ENCODE measurements at places on chromosomes 4 and X. TPM values are rescaled to one million over a fixed set of nuclear protein-coding genes. Genes with fewer than 3 reads are reported as not detected.

The MAGEB2 gene
- not detected for total RNA-seq

The NDST4 gene
- not detected for total RNA-seq

The SPANXA2 gene
- total RNA-seq: not detected

The KLHL4 gene
- total RNA-seq: 0.95 TPM

The PGRMC1 gene
- total RNA-seq: 105 TPM

The REPS2 gene
- 4.9 TPM for total RNA-seq

The TSPAN6 gene
- 7.2 TPM for total RNA-seq

The FAM241A gene
- total RNA-seq: 3.2 TPM

The TCP11X2 gene
- not detected for total RNA-seq

The DCAF16 gene
- total RNA-seq: 12.9 TPM

The PRDM5 gene
- 19.9 TPM for total RNA-seq

The TMEM154 gene
- total RNA-seq: 1.3 TPM

The COX7B2 gene
- not detected for total RNA-seq

The ALPK1 gene
- total RNA-seq: 63.4 TPM

The NPFFR2 gene
- total RNA-seq: not detected

The BEX2 gene
- total RNA-seq: not detected

The PPP1R2C gene
- not detected for total RNA-seq

The SMIM9 gene
- not detected for total RNA-seq

The GIMD1 gene
- total RNA-seq: not detected

The TXK gene
- 2.8 TPM for total RNA-seq

The AFF2 gene
- 7.4 TPM for total RNA-seq

The GATA1 gene
- 1.4 TPM for total RNA-seq

The HTR2C gene
- total RNA-seq: not detected

The TCEAL6 gene
- not detected for total RNA-seq

The SOX3 gene
- total RNA-seq: not detected

The CSTF2 gene
- 7.2 TPM for total RNA-seq
